Neural crest cell (in vitro differentiated cells): ENCODE measurements at places on chromosomes 16 and 17. TPM values are rescaled to one million over a fixed set of nuclear protein-coding genes. Genes with fewer than 3 reads are reported as not detected.
A peak's percentile ranks its signal among the peaks of the same experiment; 100 is the strongest.

DNA sequence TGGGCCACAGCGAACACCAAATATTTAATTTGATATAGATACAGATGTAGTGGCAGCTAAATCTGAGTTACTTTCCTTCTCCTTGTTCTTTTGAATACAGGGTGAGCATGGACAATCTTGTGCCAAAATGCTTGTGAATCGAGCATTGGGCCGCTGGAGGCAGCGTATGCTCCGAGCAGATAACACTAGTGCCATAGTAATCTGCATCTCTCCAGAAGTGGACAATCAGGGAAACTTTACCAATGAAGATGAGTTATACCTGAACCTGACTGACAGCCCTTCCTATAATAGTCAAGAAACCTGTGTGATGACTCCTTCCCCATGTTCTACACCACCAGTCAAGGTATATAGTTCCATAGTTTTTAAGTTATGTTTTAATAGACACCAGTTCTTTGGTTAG is 21.2 kb upstream of the BCAS3 start:
- no peak overlapping the region for H3K4me3 ChIP-seq
- no peaks in the 10 kb centered on the region for H3K4me1 ChIP-seq
- no peaks in the 10 kb centered on the region for H3K36me3 ChIP-seq
- no peaks in the 10 kb centered on the region for H3K27me3 ChIP-seq

DNA sequence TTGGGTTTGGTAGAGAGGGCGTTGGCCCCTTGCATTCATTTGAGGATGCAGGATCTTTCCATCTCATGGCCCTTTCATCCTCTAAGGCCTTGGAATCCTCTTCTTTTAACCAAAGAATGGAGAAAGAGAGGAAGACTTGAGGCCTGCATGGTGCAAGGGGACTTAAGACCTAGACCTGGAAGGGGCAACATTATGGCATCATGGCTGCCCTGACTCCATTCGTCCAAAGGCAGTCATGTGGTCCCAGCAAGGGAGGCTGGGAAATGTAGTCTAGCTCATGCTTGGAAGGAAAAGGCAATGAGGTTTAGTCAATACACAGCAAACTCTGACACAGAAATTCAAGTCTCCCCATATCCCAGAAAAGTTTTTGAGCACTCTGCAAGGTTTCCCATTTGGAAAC is 30.7 kb upstream of the CDRT4 start:
- H3K4me1 ChIP-seq, result peaks cover 27% of the 10 kb centered on the region
- H3K36me3 ChIP-seq, result peaks cover 23% of the 10 kb centered on the region
- H3K4me3 ChIP-seq, result no peak overlapping the region
- no peaks in the 10 kb centered on the region for H3K27me3 ChIP-seq
- no peak for DNase-seq

GRCh38 chr17:2042390-2042847 is 597 bp downstream of the OVCA2 start:
- peak overlapping the region; percentile 96 for H3K4me3 ChIP-seq
- peaks cover 7% of the 10 kb centered on the region for H3K36me3 ChIP-seq
- peak overlapping the region; percentile 95 for H3K27ac ChIP-seq
- H3K27me3 ChIP-seq, result no peaks in the 10 kb centered on the region

- peaks cover 29% of the 10 kb centered on the region for H3K4me1 ChIP-seq
- H3K4me3 ChIP-seq, result no peak overlapping the region
- no peak for DNase-seq
- H3K27me3 ChIP-seq, result peaks cover 9% of the 10 kb centered on the region
- H3K27ac ChIP-seq, result no peak overlapping the region
Measured at GRCh38 chr16:17972460-17972943, 364.0 kb downstream of the NPIPA8 start.

- H3K4me1 ChIP-seq, result peaks cover 8% of the 10 kb centered on the region
- no peaks in the 10 kb centered on the region for H3K36me3 ChIP-seq
- no peak overlapping the region for H3K27ac ChIP-seq
- no peaks in the 10 kb centered on the region for H3K27me3 ChIP-seq
- DNase-seq, result no peak
Measured at GRCh38 chr16:27335349-27336053, 21.7 kb downstream of the IL4R start.

DNA sequence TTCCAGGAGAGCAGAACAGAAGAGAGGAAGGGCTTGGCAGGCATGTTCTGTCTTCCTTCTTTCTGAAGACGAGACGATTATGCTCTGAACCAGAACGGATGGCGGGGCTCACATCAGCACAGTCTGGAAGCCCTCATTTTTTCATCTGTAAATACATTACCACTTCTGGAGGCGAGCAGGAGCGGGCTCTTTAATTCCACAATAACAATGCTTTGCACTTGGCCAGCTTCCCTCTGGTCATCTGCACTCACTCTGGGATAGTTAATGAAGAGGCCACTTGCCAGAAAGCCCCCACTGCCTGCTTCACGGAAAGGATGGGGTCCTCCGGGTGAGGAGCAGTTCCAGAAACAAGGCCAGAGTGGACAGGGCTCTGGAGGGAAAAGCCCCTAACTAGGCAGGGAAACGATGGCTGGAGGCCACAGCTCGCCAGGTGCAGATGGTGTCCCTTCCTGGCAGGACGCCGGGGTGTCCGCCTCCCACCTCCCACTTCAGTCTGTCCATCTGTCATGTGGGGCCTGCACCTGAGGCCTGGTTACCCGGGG is 13.1 kb upstream of the BCAR1 start:
- H3K27me3 ChIP-seq, result no peaks in the 10 kb centered on the region
- no peak for DNase-seq
- H3K36me3 ChIP-seq, result no peaks in the 10 kb centered on the region
- peaks cover 38% of the 10 kb centered on the region for H3K4me1 ChIP-seq
- H3K4me3 ChIP-seq, result peak overlapping the region; percentile 91

DNA sequence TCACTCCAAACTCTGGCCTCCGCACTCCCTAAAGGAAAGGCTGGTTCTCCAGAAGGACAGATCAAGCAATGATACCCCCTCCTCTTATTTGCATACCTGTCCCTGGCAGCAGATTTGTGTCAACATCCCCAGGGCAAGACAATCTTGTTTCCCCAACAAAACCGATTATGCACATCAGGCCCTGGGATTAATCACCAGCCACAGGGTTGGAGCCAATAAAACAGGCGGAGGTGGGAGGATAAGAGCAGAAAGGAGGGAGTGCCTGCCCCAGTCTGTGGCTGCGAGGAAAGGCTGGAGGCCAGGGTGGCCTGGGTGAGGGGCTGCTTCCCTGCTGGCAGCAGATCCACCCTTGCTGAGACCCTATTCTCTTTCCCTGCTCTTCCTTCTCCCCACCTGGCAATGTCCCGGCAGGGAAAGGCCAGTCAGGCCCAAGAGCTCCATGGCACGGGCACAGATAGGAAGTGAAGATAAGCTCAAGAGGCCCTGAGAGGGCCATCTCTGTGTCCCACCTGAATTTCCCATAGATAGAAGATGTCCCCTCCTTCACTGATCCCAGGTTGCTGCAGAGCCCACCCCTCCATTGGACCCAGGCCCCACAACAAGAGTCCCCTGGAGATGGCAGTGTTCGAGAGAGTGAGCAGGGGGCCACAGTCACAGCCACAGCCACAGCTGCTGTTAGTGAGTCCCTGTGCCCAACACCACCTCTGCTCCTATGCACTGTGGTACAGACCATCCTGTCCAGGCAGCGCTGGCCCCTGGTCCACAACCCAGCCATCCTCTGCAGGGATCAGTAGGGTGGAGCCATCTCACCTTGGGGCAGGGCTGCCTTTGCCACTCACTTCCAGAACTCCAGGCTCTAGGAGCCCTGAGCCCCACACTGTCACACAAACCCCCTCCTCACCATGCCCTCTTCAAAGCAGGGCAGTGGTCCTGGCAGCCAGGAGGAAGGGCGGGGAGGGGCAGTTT is 137.5 kb downstream of the SDK2 start:
- no peaks in the 10 kb centered on the region for H3K27me3 ChIP-seq
- peaks cover 6% of the 10 kb centered on the region for H3K36me3 ChIP-seq
- no peak for DNase-seq
- no peak overlapping the region for H3K27ac ChIP-seq
- no peak overlapping the region for H3K4me3 ChIP-seq

DNA sequence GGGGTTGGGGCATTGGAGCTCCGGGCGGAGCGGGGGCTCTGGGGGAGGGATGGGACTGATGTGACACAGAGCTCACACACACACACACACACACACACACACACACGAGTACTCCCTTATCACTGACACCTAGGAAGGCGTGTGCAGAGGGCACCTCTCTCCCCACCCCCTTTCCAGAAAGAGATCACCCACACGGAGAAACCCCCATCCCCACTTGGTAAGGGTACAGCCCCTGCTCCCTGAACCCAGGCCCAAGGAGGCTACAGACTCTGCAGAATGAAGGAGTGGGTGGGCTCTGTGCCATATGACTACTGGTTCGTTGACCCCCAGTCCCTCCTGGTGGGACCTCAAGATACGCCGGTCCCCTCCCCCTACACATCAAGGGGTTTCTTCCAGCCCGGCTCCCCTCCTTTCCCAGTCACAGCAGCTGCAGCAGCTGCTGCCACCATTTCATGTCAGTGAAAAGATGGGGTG is 8.7 kb upstream of the ARHGAP23 start:
- H3K27ac ChIP-seq, result no peak overlapping the region
- DNase-seq, result no peak
- H3K36me3 ChIP-seq, result no peaks in the 10 kb centered on the region
- H3K27me3 ChIP-seq, result peaks cover 65% of the 10 kb centered on the region

GRCh38 chr16:17238285-17239028 is 232.3 kb downstream of the XYLT1 start:
- DNase-seq, result no peak
- no peak overlapping the region for H3K4me3 ChIP-seq
- peaks cover 7% of the 10 kb centered on the region for H3K36me3 ChIP-seq
- no peaks in the 10 kb centered on the region for H3K4me1 ChIP-seq

DNA sequence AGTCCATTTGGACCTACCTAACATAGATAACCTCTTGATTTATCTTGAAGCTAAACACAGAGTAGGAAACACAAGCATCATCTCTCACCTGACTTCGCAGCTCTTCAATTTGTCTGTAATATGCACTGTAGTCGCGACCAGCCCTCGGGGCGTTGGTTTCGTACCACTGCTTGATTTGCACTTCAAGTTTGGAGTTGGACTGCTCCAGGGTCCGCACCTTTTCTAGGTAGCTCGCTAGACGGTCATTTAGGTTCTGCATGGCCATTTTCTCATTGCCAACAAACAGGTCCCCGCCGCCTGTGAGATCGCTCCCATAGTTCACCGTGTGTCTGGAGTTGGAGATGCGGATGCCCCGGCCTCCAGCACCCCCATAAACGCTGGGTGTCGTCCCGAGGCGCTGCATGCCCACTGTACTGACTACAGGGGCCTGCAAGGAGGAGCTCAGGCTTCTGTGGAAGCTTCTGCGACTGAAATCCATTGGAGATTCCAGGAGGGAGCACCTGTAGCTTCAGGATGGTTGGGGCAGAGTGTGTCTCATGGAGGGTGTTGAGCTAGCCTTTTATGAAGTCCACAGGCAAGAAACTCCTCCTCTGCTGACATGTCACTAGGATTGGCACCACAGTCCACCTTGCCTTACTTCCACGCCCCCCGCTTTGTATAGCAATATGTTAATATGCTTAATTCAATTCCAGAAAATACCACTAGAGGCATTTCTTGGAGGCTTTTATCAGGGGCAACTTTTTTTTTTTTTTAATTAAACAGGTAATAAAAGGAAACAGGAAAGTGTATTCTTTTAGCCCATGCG is at the start of gene KRT20:
TSS of gene KRT20 (minus strand) at position 535 of the 805 bp plus-strand sequence. CDS start at position 478, 57 bp downstream.
- no peak within 1 kb of the TSS for H3K27ac ChIP-seq
- DNase-seq, result no peak
- no peak within 1 kb of the TSS for H3K4me3 ChIP-seq
- no peaks in the 10 kb centered on the region for H3K4me1 ChIP-seq

DNA sequence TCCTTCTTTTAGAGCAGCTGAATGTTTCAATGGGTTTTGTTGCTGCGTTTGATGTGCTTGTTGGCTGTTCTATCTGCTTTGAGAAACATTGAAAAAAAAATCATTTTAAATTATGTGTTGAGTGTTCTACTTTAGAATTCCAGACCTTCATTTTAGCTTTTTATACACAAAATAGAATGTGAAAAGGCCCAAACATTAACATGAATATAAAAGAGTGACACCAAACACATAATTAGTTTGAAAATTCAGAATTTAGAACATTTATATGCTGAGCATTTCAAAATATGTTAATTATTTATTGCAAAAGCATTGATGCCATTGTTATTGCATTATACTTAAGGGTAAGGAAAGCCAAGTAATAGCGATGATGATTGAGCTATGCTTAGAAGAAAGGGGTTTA is 2.9 kb downstream of the NFAT5 start:
- H3K27ac ChIP-seq, result no peak overlapping the region
- peak overlapping the region; percentile 72 for H3K4me3 ChIP-seq
- H3K4me1 ChIP-seq, result peaks cover 30% of the 10 kb centered on the region

DNA sequence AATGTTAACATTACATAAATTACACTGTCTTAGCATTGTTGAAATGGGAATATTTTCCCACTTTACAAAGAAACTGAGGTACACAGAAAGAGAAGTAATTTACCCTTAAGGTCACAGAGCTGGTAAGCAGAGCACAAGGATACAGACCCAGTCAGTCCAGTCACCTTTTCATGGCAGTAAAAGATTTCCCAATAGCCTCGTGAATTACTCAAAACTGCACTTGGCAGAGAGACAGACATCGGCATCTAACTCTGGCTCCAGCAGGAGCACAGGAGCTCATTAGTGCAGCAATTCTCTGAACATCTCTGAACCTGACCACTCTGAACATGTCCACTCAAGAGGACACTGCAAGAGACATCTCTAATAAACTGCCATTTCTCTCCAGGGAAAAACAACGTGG is 3.1 kb downstream of the TEX2 start:
- no peak overlapping the region for H3K27ac ChIP-seq
- peaks cover 44% of the 10 kb centered on the region for H3K4me1 ChIP-seq
- no peak for DNase-seq
- H3K36me3 ChIP-seq, result no peaks in the 10 kb centered on the region
- H3K4me3 ChIP-seq, result peak overlapping the region; percentile 47
- peaks cover 16% of the 10 kb centered on the region for H3K27me3 ChIP-seq

GRCh38 chr16:13866073-13866472 is 53.9 kb upstream of the ERCC4 start:
- no peaks in the 10 kb centered on the region for H3K4me1 ChIP-seq
- peaks cover 17% of the 10 kb centered on the region for H3K27me3 ChIP-seq
- H3K36me3 ChIP-seq, result no peaks in the 10 kb centered on the region

DNA sequence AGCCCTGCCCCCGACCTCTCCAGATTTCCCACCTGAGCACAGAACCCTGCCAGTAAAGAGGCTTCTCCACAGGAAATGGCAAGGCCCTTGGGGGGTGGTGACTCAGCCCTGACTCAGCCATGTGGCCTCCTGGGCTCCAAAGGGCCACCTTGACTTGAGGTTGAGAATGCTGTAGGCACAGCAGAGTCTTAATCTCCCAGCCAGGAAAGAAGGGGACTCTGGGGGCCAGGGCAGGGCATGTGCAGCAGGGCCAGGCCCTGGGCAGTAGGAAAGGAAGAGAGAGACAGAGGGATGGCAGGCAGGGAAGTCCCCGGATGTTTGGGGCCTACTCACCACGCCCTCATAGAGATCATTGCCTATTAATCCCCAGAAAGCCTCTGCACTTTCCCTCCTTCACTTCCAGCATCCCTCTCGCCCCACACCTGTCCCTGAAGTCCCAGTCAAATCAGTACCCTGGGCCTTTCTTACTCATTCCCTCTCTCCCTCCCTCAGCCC is 4.8 kb upstream of the ITGA3 start:
- H3K36me3 ChIP-seq, result no peaks in the 10 kb centered on the region
- H3K27ac ChIP-seq, result peak overlapping the region; percentile 3
- H3K27me3 ChIP-seq, result peaks cover 31% of the 10 kb centered on the region
- H3K4me3 ChIP-seq, result peak overlapping the region; percentile 41
- no peak for DNase-seq

Gene AKAP10
- total RNA-seq, result 22.5 and 27.1 TPM in 2 replicates

Gene ZFPM1
- total RNA-seq, result 11.1 and 11.2 TPM in 2 replicates

Gene NGFR
- total RNA-seq, result 322 and 334 TPM in 2 replicates

Gene ABAT
- total RNA-seq, result 35.2 and 36.5 TPM in 2 replicates

Gene PLLP
- 0.79 and 0.84 TPM in 2 replicates for total RNA-seq

Gene SLC6A4
- total RNA-seq, result not detected in 2 replicates

Gene NOG
- total RNA-seq, result 0.50 and 0.65 TPM in 2 replicates

Gene TNFSF12
- total RNA-seq, result 4.1 and 5.4 TPM in 2 replicates
